Prostate gland (tissue), 2 donors: ENCODE measurements at places on chromosomes 6 and 20. TPM values are rescaled to one million over a fixed set of nuclear protein-coding genes. Genes with fewer than 3 reads are reported as not detected.
A peak's percentile ranks its signal among the peaks of the same experiment; 100 is the strongest.

KCNK5 gene
- total RNA-seq = 2.7 TPM

GMEB2 gene
- total RNA-seq = 27.9 TPM

PHACTR1 gene
- 4.3 TPM for total RNA-seq

RNF8 gene
- 12.7 TPM for total RNA-seq

LAMA2 gene
- total RNA-seq = 10.1 TPM

MUCL3 gene
- total RNA-seq = not detected

DNA sequence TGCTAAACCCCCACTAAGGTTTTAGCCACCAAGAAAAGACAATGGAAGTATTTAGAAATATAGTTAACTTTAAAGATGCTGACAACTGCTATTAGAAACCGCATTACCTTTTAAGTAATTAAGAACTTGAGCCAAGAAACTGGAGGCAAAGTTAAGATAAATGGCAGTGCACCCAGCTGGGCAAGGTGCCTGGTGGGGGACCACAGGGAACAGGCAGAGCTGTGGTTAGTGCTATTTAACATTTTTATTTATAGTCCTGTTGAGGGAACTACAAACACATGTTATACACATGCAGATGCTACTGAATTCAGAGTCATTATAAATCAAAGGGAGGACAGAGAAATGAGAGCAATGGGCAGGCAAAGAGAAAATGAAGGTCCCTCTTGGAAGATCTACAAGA, 447.9 kb downstream of the TFAP2B start:
- DNase-seq = no peak

- DNase-seq = no peak
Measured at GRCh38 chr6:14550410-14550809, 432.8 kb downstream of the CD83 start.

DNA sequence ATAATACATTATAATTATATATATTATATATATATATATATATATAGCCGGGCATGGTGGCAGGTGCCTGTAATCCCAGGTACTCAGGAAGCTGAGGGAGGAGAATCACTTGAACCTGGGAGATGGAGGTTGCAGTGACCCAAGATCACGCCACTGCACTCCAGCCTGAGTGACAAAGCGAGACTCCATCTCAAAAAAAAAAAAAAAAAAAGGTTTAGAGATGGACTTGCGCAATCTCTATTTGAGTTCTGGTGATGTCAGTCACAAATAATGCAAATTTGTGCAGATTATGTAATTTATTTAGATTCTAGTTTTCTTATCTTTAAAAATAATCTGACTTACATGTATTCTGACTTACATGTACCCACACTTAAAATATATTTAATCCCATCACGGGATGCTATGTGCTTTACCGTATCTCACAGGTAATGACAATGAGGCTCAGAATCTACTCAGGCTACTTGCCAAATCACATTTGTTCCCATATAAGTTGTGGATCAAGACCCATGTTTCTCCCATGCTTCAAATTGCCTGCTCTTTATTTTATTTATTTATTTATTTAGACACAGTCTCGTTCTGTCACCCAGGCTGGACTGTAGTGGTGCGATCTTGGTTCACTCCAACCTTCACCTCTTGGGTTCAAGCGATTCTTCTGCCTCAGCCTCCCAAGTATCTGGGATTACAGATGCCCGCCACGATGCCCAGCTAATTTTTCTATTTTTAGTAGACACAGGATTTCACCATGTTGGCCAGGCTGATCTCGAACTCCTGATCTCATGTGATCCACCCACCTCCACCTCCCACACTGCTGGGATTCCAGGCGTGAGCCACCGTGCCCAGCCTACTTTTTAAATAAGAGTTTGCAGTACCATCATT, 7.6 kb upstream of the UST start:
- no peak for DNase-seq

DNA sequence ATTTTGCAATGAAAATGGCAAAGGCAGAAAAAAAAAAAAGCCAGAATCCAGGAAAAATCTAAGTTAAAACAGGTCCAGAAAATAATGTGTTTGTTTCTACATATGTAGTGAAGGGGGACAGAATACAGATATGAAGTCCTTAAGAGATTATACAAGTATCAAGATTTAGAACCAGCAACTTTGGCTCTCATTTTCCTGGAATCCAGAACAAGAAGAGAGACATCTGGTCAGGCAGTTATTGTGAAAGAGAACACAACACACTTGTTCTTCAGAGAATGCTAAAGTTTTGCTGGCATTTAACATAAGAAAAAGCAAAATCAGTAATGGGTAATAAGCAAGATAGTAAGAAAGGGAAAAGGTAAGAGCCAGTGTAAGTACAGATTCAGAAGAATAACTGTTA, 21.1 kb downstream of the BAG2 start:
- no peak for DNase-seq

DNA sequence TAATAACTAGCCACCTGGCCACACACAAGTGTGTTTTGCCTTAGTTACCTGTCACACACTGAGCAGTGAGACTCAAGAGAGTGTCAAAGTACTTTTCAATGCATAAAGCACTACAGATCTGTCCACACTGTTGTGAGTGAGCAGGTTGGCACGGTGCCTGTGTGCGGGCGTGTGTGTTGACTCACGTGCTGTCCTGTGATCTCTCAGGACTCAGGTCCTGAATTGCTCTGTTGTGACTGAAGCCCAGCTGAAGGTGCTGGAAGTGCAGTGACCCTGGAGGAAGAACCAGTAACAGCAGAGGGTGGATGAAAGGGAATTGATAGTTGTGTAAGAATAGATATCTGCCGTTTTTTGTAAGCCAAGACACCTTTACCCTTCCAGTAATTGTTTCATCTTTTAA, 18.3 kb downstream of the SLC16A10 start:
- DNase-seq = peak; percentile 77

DNA sequence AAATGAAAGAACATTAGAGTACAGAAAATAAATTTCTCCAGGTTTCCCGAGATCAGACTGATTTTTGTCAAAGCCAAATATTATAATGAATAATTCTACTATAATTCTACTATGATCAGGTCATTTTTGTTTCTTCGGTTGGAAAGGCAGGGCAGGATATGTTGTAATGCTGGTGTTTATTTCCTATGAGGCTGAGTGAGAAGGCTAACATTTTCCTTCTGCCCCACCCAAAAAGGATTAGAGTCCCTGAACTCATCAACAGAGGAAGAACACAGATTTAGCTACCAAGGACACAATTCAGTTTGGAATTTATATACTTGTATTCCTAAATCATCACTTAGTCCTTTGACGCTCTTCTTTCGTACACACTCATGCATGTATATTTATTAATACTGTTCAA, 318.9 kb downstream of the SYNE1 start:
- DNase-seq = no peak

GRCh38 chr6:138545621-138545980, 46.3 kb upstream of the NHSL1 start:
- no peak for DNase-seq

DNA sequence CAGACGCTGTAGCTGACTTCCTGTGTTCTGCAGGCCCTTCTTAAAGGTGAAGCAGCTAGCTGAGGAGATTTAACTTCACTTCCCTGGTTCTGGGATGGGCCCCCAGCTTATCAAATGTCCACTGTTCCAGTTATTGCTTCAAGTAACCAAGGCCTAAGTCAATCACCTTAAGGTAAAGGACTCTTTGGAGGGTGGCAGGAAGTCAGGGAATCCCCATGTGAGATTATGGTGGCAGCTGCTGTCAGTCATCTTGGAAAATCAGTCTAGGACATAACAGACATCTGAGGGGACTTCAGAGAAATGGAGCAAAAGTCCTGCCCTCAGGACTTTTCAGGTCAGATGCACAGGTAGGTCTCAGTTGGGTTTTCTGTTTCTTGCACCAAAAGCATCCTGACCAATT, 3.8 kb downstream of the ELOVL5 start:
- DNase-seq = no peak

DNA sequence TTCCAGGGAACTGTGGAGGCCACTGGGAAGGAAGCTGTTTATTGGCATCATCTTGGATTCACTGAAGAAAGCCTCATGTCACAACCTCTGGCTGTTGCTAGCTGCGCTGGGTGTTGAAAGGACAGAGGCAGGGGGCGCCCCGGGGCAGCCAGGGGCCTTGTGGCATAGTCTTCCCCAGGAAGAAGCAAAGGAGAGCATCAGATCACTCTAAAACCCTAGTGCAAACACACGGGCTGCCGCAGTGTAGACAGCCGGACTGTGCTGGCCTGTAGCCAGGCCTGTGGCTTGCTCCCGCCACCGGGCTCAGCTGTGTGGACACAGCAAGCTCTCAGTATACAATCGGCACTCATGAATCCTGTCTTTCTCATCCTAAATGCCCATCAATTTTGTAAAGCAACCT, 23.8 kb upstream of the SMOC2 start:
- peak; percentile 39 for DNase-seq

GRCh38 chr6:170027647-170028043, 263.2 kb downstream of the DLL1 start:
- DNase-seq = no peak

GRCh38 chr20:18904624-18905023, 91.0 kb downstream of the SCP2D1 start:
- no peak for DNase-seq

GRCh38 chr6:66897576-66897975, 1190.5 kb upstream of the EYS start:
- DNase-seq = no peak

DNA sequence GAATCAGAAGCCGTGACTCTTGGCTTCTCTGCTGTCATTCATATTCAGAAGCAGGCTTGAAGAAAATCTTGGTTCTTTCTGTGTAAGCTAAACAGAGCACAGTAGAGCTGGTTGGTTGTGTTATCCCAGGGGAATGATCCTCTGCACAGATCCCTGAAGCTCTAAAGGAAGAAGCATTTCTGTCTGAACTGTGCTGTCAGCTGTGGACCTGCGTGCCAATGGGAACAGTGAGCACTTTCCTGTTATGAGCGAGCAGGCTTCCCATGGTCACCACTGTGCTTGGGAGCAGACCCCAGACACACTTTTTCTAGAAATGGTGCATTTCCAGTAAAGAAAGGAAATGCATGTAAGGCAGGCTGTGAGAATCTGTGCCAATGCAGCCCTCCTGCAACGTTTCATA, 490.2 kb downstream of the EPM2A start:
- DNase-seq = no peak

DNA sequence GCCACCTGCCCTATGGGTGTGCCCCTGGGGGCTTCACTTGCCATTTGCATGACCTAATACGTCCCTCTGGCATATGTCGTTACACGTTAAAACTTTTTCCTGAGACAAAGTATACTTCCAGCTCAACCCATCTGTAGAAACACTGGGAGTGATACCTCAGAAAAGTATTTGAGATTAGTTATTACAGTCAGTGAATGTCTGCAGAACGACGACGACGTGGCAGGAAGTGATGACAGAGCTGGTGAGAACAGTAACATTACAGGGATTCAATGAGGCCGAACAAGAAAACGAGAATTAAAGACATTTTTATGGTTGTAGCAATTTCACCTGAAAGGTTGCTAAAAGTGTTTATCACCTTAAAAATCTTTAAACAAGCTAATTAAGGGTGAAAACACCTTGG, 40.2 kb downstream of the SASH1 start:
- no peak for DNase-seq

GRCh38 chr6:10793035-10793434, 45.3 kb downstream of the MAK start:
- no peak for DNase-seq

GRCh38 chr6:35428421-35429149, 23.6 kb upstream of the FANCE start:
- DNase-seq = no peak

GRCh38 chr6:2547355-2547754, 203.4 kb downstream of the MYLK4 start:
- DNase-seq = no peak

GRCh38 chr6:165841153-165841558, 178.1 kb upstream of the PDE10A start:
- DNase-seq = no peak

- no peak for DNase-seq
Measured at GRCh38 chr6:166617359-166617758, 9.7 kb downstream of the RPS6KA2 start.
